A375 (cell line): ENCODE measurements at places on chromosomes 16 and 17. TPM values are rescaled to one million over a fixed set of nuclear protein-coding genes. Genes with fewer than 3 reads are reported as not detected.

Gene TERB1
- not detected in 2 replicates for total RNA-seq

Gene NTN1
- total RNA-seq: 0.32 and 0.49 TPM in 2 replicates

Gene CCL11
- total RNA-seq: not detected in 2 replicates

Gene PLXDC1
- under 0.01 and 0.05 TPM in 2 replicates for total RNA-seq

Gene BAHCC1
- total RNA-seq: 8.6 and 10.4 TPM in 2 replicates

Gene VEZF1
- total RNA-seq: 51.5 and 52.5 TPM in 2 replicates

Gene ACSM3
- 0.41 and 1.9 TPM in 2 replicates for total RNA-seq

Gene CDH1
- 0.08 TPM in 1 of 2 replicates, not detected in the other for total RNA-seq

Gene ALOX15B
- 0.26 and 0.32 TPM in 2 replicates for total RNA-seq

Gene RHBDF1
- total RNA-seq: 66.0 and 88.3 TPM in 2 replicates

Gene HSD11B2
- total RNA-seq: 1.1 TPM in 1 of 2 replicates, not detected in the other

Gene ZNF18
- total RNA-seq: 2.6 and 7.2 TPM in 2 replicates

Gene PYY
- total RNA-seq: not detected in 2 replicates

Gene CDH5
- 0.05 and 0.45 TPM in 2 replicates for total RNA-seq

Gene MFAP4
- not detected in 2 replicates for total RNA-seq

Gene GCGR
- not detected in 2 replicates for total RNA-seq
